K562 (cell line): ENCODE measurements at places on chromosomes 12 and 14. TPM values are rescaled to one million over a fixed set of nuclear protein-coding genes. Genes with fewer than 3 reads are reported as not detected.
A peak's percentile ranks its signal among the peaks of the same experiment; 100 is the strongest.

DNA sequence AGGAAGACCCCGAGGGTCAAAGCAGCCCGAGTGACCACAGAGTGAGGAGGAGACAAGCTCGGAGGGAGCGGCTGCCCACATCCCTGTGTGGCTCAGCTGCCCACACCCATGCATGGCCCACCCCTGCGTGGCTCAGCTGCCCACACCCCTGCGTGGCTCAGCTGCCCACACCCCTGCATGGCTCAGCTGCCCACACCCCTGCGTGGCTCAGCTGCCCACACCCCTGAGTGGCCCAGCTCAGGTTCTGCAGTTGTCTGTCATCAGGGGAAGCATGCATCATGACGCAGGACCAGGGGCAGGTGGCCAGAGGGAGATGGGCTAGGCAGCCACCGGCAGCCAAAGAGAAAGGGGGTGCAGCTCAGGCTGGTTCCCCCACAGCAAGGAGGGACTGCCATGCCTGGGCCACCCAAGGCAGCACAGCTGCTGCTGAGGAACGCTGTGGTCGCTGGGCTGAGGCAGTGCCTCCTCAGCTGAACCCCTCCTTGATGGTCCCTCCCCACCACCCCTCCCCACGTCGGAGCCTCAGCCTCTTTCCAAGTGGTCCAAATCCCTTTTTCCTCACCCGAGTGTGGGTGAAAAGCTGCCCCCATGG lies 33.3 kb upstream of the NUDT14 start:
- no peak overlapping the region for H3K4me3 ChIP-seq
- no peak overlapping the region for H3K27ac ChIP-seq
- peaks cover 13% of the 10 kb centered on the region; the same call in 1 of the 3 replicates for H3K36me3 ChIP-seq
- DNase-seq: no peak
- no peaks in the 10 kb centered on the region for H3K27me3 ChIP-seq

DNA sequence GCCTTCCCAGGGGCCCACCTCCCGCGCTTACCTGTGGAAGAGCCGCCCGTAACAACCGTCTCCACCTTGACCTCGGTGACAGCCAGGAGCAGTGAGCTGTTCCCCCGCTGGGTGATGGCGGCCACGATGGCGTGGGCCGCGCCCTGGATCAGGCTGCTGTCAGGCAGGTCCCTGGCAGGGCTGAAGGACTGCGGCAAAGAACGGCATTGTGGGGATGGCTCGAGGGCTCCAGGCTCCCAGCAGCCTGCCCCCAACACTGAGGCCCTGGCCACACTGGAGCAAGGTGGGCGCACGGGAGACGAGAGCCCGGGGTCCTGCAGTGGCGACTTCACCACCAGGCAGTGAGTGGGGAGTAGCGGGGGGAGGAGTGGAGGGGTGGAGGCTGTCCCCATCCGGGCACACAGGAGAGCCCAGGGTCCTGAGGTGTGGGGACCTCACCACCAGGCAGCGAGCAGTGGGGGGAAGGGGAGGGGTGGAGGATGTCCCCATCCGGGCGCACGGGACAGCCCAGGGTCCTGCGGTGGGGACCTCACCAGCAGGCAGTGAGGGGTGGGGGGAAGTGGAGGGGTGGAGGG lies 25.0 kb downstream of the JAG2 start:
- no peak overlapping the region for H3K27ac ChIP-seq
- H3K4me1 ChIP-seq: no peaks in the 10 kb centered on the region
- DNase-seq: no peak
- no peaks in the 10 kb centered on the region for H3K27me3 ChIP-seq
- no peak overlapping the region for H3K4me3 ChIP-seq

The MANSC4 gene
- not detected in 2 replicates for polyA plus RNA-seq

The OR4N5 gene
- not detected in 2 replicates for polyA plus RNA-seq

The RNASE4 gene
- polyA plus RNA-seq: not detected in 2 replicates

The MMP19 gene
- 0.47 and 0.66 TPM in 2 replicates for polyA plus RNA-seq

DNA sequence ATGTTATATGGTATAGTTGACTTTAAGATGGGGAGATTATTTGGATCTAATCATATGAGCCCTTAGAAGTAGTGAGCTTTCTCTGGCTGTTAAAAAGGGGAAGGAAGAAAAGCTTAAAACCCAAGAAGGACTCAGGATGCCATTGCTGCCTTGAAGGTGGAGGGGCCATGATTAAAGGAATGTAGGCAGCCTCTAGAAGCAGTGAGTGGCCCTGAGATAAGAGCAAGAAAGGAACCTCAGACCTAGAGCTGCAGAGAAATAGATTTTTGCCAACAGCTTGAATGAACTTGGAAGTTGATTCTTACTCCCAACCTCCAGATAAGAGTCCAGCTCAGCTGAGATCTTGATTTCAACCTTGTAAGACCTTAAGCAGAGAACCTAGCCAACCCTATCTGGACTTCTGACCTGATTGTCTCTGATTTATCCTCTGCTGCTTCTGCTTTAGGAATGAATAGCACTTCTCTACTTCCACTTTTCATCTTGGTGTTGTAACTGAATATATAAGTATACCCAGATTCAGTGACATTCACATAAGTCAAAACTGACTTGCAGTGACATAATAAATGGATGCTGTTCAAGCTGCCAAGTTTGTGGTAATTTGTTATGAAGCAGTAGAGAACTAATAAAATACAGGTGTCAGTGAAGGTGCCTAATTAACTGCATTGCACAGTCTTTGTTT lies 33.5 kb downstream of the RAD51B start:
- H3K4me3 ChIP-seq: no peak overlapping the region
- H3K27ac ChIP-seq: no peak overlapping the region
- no peak for DNase-seq

The FGF23 gene
- polyA plus RNA-seq: not detected in 2 replicates

- no peak overlapping the region for H3K4me3 ChIP-seq
- H3K36me3 ChIP-seq: peaks cover 7% of the 10 kb centered on the region; the same call in 2 of the 3 replicates
- DNase-seq: no peak
- H3K4me1 ChIP-seq: peaks cover 4% of the 10 kb centered on the region; the same call in 1 of the 2 replicates
These were observed 15.7 kb downstream of the ANO6 start for GRCh38 chr12:45231515-45232145.

The NGB gene
- not detected in 2 replicates for polyA plus RNA-seq

The HHIPL1 gene
- polyA plus RNA-seq: not detected in 2 replicates

The CPM gene
- not detected in 2 replicates for polyA plus RNA-seq

The C14orf180 gene
- polyA plus RNA-seq: not detected in 2 replicates

- DNase-seq: peak; percentile 11
- no peaks in the 10 kb centered on the region for H3K27me3 ChIP-seq
- H3K27ac ChIP-seq: no peak overlapping the region
- no peaks in the 10 kb centered on the region for H3K36me3 ChIP-seq
- H3K4me3 ChIP-seq: no peak overlapping the region
These were observed 131.2 kb upstream of the FOXG1 start for GRCh38 chr14:28635387-28635786.

The ZNF891 gene
- 1.3 and 1.5 TPM in 2 replicates for polyA plus RNA-seq

The ATP5MC2 gene
- 377 and 575 TPM in 2 replicates for polyA plus RNA-seq

DNA sequence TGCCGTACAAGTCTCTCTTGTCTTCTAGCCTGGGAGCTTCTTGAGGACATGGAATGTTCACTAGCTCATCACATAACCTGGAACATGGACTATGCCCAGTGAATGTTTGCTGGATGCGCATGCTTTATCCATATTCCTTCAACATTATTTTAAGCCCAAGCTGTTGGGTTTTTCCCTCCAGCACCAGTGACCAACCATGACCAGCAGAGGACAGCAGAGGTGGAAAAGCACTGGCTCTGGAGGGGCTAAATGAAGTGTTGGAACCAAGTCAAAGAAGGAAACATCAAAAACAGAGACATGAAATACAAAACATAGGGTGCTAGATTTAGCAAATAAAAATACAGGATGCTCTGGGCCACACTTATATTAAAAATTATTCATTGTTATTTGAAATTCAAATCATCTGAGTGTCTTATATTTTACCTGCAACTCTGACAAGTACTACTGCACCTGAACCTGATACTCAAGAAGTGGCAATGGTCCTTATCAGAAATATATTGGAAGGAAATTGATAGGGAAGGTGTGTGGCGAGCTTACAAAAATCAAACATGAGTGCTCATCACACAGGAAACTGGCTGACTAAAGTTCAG lies 23.1 kb upstream of the HELB start:
- peak; percentile 16 for DNase-seq
- H3K36me3 ChIP-seq: no peaks in the 10 kb centered on the region
- no peak overlapping the region for H3K4me3 ChIP-seq
- no peak overlapping the region for H3K27ac ChIP-seq
- H3K27me3 ChIP-seq: no peaks in the 10 kb centered on the region

The RGS6 gene
- not detected in 2 replicates for polyA plus RNA-seq

The OVCH1 gene
- polyA plus RNA-seq: not detected in 2 replicates

The STAC3 gene
- 4.8 and 6.4 TPM in 2 replicates for polyA plus RNA-seq

DNA sequence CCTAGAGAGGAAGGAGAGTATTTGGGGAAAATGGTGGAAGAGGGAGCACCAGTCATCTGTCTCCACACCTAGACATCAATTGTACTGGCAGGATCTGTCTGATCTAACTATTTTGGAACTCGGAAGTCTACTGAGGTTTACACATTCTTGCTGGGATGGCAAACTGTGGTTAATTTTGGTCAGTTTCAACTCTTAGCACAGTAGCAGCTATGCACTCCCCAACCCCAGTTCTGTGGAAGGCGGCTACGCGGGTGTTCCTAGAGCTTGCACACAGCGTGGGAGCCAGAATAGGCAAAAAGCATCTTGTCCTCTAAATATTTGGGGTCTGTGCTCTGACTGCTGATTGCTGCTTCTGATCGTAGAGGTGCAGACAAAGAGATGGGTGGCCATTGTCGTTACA lies 33.8 kb downstream of the TECPR2 start:
- H3K36me3 ChIP-seq: no peaks in the 10 kb centered on the region
- H3K27me3 ChIP-seq: no peaks in the 10 kb centered on the region
- no peaks in the 10 kb centered on the region; the same call in 1 of the 2 replicates for H3K4me1 ChIP-seq
- no peak for DNase-seq

The LUM gene
- polyA plus RNA-seq: not detected in 2 replicates

GRCh38 chr14:78207414-78207813 lies 37.2 kb downstream of the NRXN3 start:
- no peaks in the 10 kb centered on the region; the same call in 2 of the 3 replicates for H3K27me3 ChIP-seq
- H3K4me3 ChIP-seq: no peak overlapping the region
- H3K36me3 ChIP-seq: no peaks in the 10 kb centered on the region
- DNase-seq: no peak
- H3K4me1 ChIP-seq: no peaks in the 10 kb centered on the region
- no peak overlapping the region for H3K27ac ChIP-seq

The COX8C gene
- not detected in 2 replicates for polyA plus RNA-seq

The SLC24A4 gene
- polyA plus RNA-seq: not detected in 2 replicates

GRCh38 chr12:131681257-131681620 lies 29.7 kb upstream of the SFSWAP start:
- H3K36me3 ChIP-seq: no peaks in the 10 kb centered on the region
- H3K27me3 ChIP-seq: peaks cover 6% of the 10 kb centered on the region
- peaks cover 37% of the 10 kb centered on the region for H3K4me1 ChIP-seq
- DNase-seq: no peak

DNA sequence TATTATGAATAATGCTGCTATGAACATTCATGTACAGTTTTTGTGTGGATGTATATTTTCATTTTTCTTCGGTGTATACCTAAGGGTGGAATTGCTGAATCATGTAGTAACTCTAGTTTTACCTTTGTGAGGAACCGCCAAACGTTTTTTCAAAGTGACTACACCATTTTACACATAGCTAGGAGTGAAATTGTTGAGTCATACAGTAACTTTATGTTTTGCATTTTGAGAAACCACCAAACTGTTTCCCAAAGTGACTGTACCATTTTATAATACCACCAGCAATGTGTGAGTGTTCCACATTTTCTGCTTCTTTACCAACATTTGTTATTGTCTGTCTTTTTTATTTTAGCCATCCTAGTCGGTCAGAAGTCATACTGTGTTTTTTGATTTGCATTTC lies 3.1 kb upstream of the TPH2 start:
- DNase-seq: no peak
- H3K4me3 ChIP-seq: no peak overlapping the region
- H3K27ac ChIP-seq: peak overlapping the region; percentile 45; the same call in 2 of the 3 replicates
- no peaks in the 10 kb centered on the region for H3K36me3 ChIP-seq
- H3K27me3 ChIP-seq: no peaks in the 10 kb centered on the region

GRCh38 chr12:7073946-7074345 lies 13.4 kb downstream of the C1S start:
- no peaks in the 10 kb centered on the region for H3K36me3 ChIP-seq
- 0 out of 2 replicates have a peak, but pooled peaks cover 3% of the 10 kb centered on the region for H3K27me3 ChIP-seq
- no peak for DNase-seq
- no peak overlapping the region for H3K4me3 ChIP-seq

The INHBC gene
- 0.24 TPM in 1 of 2 replicates, not detected in the other for polyA plus RNA-seq

GRCh38 chr14:52011523-52011922 lies 22.2 kb downstream of the RTRAF start:
- no peaks in the 10 kb centered on the region for H3K27me3 ChIP-seq
- no peaks in the 10 kb centered on the region; the same call in 1 of the 2 replicates for H3K4me1 ChIP-seq

DNA sequence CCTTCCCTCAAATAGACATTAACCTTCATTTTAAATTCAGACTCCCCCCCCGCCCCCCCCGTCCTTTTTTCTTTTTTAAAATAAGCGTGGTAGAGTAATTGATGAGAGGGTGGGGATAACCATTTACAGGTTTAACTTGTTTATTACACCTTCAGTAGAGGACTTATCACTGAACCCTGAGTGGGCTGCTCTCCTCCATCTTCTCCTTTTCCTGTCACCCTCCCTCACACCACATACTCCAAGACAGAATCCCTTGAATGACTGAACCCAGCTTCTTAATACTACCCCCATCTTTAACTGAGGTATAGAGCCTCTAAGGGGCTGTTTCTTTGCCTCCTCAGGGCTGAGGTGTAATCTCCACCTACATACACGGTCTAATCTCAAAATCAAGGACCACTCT lies 3.7 kb upstream of the IKZF4 start:
- no peak for DNase-seq
- no peak overlapping the region for H3K27ac ChIP-seq
- no peaks in the 10 kb centered on the region for H3K36me3 ChIP-seq
- peaks cover 31% of the 10 kb centered on the region for H3K4me1 ChIP-seq

- no peaks in the 10 kb centered on the region for H3K36me3 ChIP-seq
- H3K27me3 ChIP-seq: no peaks in the 10 kb centered on the region
- H3K27ac ChIP-seq: no peak overlapping the region
- no peak for DNase-seq
- no peaks in the 10 kb centered on the region for H3K4me1 ChIP-seq
These were observed 255.3 kb downstream of the RAD51B start for GRCh38 chr14:68074765-68075381.

The POTEM gene
- not detected in 2 replicates for polyA plus RNA-seq

GRCh38 chr14:90177539-90178189 lies 78.7 kb upstream of the PSMC1 start:
- no peaks in the 10 kb centered on the region for H3K36me3 ChIP-seq
- no peaks in the 10 kb centered on the region for H3K27me3 ChIP-seq
- no peak overlapping the region for H3K4me3 ChIP-seq
- no peak for DNase-seq

DNA sequence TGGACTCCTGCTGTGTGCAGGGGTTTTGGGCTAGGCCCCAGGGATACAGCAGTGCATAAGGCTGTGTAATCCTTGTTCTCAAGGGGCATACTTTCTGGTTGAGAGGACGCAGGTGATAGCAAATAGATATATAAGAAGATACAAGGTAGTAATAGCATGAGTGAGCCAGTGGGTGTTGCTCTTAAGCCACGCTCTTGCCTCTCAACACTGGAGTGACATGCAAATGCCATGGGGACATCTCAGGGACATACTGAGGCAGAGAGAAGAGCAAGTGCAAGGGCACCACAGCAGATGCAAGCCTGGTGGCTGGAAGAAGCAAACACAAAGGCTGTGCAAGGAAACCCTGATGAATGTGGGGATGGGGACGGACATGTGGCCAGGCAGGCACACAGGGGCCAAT lies 223.3 kb downstream of the CHST11 start:
- no peaks in the 10 kb centered on the region for H3K4me1 ChIP-seq
- H3K27ac ChIP-seq: no peak overlapping the region
- no peak for DNase-seq
- H3K27me3 ChIP-seq: no peaks in the 10 kb centered on the region
